ENCODE measurements at places on chromosomes 16 and 17.

GRCh38 chr16:81096715-81097208, 567 bp upstream of the GCSH start:
- no peak for DNase-seq

- no peak for DNase-seq
Observed at GRCh38 chr16:65510241-65510640, 388.4 kb upstream of the CDH11 start.

DNA sequence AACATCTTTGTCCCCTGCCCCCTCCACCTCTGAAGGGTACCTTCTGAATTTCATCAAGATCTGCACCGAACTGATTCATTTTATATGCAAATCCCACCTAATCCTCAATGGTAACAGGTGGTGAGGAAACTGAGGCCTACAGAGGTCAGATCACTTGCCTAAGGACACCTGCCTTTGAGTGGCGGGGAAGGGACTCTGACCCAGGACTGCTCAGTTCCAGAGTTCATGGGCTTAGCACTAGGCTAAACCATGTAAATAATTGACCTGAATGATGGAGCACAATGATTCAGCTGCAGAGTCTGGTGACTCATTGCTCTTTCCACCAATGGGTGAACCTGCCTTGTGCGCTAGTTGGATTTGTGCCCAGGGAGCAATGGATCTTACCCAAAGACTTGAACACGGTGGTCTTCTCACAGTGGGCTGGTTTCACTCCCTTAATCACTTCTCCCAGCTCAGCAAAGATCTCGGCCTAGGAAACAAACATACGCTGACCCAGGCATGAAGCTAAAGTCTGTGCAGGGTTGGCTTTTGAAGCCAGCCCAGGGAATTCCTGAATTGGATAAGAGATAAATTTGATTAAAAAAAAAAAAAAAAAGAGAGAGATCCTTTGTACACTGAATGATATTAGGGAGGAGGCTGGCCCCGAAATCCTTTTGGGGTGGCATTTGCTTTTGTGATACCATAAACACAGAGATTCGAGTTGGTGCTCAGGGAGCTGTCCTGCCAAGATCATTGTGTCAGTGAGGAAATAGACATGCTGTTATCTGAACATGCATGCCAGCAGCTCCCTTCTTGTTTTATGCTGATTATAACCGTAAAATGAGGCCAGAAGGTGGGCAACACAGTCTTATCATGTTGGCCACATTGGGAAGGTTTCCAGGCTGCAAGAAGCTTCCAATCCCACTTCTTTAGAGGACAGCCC, 17.0 kb downstream of the CRYM start:
- peak; percentile 7 for DNase-seq

- DNase-seq = no peak
Observed at GRCh38 chr16:67649494-67649931, 4.6 kb downstream of the CARMIL2 start.

GRCh38 chr16:53605356-53605755, 98.3 kb downstream of the RPGRIP1L start:
- DNase-seq = no peak

DNA sequence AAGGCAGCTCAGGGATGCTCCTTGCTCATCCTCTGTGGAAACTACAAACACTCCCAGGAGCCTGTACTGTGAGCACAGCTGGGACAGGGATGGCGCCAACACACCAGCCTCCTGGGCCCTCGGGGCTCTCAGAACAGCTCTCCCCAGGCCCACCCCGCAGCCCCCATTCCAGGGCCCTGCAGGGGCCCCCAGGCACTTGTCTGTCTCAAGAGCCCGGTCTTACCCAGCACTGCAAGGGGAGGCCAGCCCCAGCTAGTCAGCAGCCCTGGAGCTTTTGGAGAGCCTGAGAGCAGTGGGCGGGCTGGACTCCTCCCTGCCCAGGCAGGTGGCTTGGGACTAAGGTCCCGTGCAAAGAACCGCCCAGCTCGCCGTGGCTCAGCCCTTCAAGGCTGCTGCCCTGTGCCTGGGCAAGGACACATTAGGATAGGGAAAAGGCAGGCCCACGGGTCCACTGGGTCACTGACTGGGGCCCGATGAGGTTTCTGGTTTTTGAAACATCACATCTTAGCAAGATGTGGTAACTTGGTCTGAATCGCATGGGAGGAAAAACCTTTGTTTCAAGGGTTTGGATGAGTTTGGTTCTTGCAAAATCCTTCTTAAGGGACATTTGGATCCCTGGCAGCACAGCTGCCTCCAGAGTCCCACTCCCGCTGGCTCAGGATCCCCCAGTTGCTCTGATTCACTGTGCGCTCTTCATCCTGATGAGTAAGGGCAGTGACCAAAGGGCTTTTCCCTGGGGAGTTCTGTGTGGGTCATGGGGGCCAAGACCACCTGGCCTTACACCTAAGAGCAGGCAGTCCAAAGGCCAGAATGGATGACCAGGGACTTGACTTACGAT, 2.8 kb downstream of the DNASE1L2 start:
- DNase-seq = no peak

- DNase-seq = no peak
Observed at GRCh38 chr17:33421933-33422332, 128.8 kb upstream of the ASIC2 start.

DNA sequence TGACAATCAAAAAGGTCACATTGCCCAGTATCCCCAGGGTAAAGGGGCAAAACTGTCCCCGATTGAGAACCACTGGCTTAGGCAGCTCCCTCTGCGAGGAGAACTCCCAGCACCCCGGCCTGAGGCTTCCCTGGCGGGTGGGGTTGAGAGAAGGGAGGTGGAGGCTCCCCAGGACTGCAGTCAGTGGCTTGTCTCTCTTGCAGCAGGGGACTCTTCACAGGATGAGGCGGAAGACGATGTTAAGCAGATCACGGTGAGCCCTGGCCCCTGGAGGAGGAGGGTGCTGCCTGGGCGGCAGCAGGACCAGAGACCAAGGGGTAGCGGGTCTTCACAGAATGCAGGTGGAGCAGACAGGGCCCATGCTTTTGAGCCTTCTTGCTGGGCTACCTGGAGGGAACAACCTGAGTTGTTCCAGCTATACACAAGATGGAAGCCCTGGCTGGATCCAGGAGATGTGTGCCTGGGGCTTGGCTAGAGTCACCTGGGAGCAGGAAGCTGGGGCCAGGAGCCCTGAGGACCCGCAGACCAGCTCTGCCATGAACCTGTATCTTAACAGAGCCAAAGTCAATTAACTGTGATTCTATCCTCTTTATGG, 16.8 kb downstream of the POLR3E start:
- no peak for DNase-seq

GRCh38 chr16:4217204-4218131, 24.4 kb downstream of the SRL start:
- no peak for DNase-seq

- DNase-seq = no peak
Observed at GRCh38 chr16:86088287-86088686, 189.3 kb downstream of the IRF8 start.

- DNase-seq = no peak
Observed at GRCh38 chr17:8502126-8502525, 66.4 kb downstream of the NDEL1 start.

DNA sequence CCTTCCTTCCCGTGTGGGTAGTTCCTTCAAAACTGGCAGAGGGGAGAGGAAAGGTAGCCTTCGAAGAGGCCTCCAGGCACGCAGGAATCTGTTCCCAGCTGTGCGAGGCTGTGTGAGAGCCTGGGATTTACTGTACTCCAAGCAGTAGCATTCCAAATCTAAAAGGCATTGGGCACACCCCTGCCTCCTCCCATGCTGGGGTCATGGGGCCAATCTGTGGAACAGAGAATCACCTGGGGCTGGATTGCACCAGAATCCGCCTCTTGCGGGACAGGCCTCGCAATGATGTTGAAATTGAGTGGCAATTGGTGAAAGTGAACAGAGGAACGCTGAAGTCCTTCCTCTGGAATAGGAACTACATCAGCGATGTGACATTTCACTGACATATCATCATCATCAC, 72.5 kb upstream of the IRX3 start:
- DNase-seq = no peak

GRCh38 chr16:87324411-87325275, 7.5 kb upstream of the C16orf95 start:
- peak; percentile 33 for DNase-seq

- no peak for DNase-seq
Observed at GRCh38 chr16:50778284-50779163, 36.6 kb downstream of the CYLD start.

DNA sequence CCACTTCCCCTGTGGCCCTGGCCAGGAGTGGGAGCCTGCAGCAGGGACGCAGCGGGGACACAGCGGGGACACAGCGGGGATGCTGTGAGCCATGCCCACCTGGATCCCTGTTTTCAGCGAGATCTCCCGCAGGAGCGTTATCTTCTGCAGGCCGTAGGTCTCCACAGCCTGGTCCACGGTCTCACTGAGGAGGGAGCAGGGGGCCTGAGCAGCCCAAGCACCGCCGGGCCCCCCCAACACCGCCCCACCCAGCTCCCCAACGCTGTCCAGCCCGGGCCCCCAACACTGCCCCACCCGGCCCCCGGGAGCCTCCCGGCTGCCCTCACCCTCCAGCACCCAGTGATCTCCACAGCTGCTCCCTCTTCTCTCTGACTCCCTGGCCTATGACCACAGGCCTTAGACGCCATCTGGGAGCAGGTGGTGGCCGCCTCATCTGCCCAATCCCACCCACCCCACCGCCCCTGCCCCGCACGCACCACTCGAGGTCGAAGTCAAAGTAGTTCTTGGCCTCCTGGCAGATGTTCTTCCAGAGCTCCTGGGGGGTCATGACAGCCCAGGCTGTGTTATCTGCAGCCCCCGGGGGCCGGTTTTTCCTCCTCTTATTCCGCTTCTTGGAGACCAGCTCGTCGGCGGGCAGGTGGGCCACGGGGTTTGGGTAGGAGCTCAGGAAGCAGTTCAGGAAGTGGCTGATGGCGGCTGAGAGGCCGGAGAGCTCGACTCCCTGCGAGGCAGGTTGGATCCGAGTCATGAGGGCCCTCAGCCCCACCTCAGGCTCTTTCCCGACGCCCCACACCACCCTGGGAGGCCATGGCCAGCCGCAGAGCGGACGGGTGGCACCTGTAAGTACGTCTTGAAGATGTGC, 17.0 kb downstream of the CLUH start:
- DNase-seq = no peak

DNA sequence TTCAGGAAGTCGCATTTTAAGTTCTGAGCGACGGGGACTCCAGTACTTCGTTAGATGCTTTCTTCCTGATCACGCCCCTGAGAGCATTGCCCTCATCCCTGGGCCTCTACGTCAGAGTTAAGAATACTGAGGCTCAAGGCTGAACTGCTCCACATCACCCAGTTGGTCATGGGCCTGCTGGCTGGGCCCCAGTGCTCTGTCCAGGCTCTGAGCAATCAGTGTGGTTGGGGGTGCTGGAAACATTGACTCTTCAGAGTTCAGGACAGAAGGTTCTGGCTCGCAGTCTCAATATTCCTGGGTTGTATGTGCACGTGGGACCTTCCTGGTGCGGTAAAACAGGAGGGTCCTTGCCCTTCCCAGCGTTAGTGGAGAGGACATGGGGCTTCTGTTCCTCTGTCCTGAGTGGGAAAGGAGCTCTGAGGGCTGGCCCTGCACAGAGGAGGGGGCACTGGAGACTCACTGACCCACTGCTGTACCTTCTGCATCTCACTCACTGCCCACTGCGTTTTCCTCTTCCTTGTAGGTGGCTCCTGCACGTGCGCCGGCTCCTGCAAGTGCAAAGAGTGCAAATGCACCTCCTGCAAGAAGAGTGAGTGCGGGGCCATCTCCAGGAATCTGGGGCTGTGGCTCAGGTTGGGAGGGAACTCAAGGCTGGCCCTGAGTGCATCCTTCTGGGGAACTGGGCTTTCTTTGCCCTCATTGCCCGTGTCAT, 518 bp downstream of the MT1E start:
- no peak for DNase-seq

- peak; percentile 64 for DNase-seq
Observed at GRCh38 chr16:67672739-67673662, 6.4 kb downstream of the C16orf86 start.

DNA sequence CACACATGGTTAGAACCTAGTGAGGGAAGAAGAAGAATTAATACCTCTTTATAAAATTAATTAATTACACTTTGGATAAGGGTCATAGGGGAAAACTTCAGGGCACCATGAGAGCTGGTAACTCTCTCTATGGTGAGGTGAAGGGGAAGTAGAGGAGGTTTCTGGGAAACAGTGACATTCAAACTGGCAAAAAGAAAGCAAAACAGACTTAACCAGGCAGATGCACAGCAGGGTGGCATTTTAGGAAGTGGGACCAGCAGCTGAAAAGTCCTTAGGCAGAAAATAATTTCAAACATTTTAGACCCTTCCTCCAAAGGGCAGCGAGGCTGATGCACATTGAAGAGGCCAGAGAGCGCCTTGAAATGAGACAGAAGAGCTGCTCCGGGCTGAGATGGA, 157.8 kb downstream of the CDH13 start:
- DNase-seq = no peak

- DNase-seq = no peak
Observed at GRCh38 chr17:49000943-49001342, 3.8 kb downstream of the IGF2BP1 start.

DNA sequence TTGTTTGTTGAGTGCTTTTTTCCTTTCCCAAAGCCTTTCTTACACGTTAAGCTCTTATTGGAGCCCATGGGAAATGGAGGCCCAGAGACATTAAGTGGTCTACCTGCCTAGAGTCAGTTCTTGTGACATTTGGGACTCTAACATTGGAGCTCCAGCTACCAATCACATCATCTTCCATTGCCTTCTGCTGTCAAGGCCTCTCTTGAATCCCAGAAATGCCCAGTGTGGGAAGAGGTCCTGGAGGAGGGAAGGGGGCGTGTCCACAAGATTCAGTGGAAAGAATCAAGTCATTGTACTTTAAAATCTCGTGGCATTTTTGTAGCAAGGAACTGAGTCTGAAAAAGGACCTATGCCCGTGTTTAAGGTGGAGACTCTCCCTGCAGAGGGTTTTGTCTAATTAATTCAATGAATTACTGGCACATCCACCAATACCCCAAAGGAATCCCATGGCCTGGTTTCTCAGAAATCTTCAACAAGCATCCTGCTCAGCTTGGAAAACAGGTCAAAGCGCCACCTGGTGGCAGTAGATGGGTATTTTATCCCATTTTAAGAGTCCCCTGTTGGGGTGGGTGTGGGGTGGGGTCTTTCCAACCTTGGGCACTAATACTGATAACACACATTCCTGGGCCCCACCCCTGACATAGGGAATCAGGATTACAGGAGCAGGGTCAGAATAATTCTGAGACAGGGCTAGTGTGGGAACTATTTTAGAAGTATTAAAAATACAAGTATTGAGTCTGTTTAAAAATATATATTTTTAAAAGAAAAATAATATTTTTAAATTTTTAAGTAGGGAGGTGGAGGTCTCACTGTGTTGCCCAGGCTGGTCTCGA, 24.6 kb downstream of the GPT2 start:
- peak; percentile 70 for DNase-seq

- no peak for DNase-seq
Observed at GRCh38 chr17:29449865-29450671, 59.9 kb downstream of the TAOK1 start.

DNA sequence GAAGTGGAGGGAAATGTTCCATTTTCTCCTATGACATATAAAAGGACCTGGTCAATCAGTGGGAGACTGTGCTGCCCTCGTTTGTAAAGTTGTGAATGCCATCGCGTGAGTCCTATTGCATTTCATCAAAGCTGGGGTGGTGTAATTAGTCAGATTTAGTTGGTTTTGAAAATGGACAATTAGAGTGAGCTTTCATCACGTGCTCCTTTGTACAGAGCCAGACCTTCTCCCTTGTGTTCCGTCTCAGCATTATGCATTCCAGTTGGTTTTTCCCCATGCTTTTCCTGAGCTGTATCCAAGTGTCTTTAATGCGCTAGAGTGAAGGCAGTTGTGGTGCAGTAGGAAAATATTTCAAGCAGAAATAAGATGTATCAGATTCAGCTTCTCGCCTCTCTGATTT, 10.4 kb downstream of the SEC14L1 start:
- no peak for DNase-seq

All from SHP77 (cell line).